ENCODE measurements at places on chromosomes 6 and 20. TPM values are rescaled to one million over a fixed set of nuclear protein-coding genes. Genes with fewer than 3 reads are reported as not detected.

Gene FOXS1
- total RNA-seq: 1.8 TPM

Gene KHDC1L
- total RNA-seq: not detected

Gene HAO1
- total RNA-seq: not detected

Gene POPDC3
- total RNA-seq: 0.27 TPM

Gene C6orf58
- not detected for total RNA-seq

Gene SOX18
- total RNA-seq: 1.6 TPM

Gene CRISP2
- total RNA-seq: 0.54 TPM

Gene OR2W1
- not detected for total RNA-seq

Gene TPBG
- 20.4 TPM for total RNA-seq

Gene SOD2
- 45.4 TPM for total RNA-seq

Gene PRRT1
- total RNA-seq: 1.2 TPM

Gene DXO
- total RNA-seq: 7.7 TPM

Gene PCMTD2
- total RNA-seq: 93.7 TPM

Gene ID4
- total RNA-seq: 118 TPM

- no peak for DNase-seq
Observed at GRCh38 chr6:133099573-133099972, 141.6 kb upstream of the EYA4 start.

- no peak for DNase-seq
Observed at GRCh38 chr6:111985202-111985731, 68.6 kb upstream of the CCN6 start.

- DNase-seq: no peak
Observed at GRCh38 chr6:9982215-9982614, 432.7 kb downstream of the TFAP2A start.

GRCh38 chr20:1663917-1664316 is 6.3 kb upstream of the SIRPG start:
- no peak for DNase-seq

GRCh38 chr6:10433322-10433721 is 18.4 kb upstream of the TFAP2A start:
- DNase-seq: no peak

DNA sequence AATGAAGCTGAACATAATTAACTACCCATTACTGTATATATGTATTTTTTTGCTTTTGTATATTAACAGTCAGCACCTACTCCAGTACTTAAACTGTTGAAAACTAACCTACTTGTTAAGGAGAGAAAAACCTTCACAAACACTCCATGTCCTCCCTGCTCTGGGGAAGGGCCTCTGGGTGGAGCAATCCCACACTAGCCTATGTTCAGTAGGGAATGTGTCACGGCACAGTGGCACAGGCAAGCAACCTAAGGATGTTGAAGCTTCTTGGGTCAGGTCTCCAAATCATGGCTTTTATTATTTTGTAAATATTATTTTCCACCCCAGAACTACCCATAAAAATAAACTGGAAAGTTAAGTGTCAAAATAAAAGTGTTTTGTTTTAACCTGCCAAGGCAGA is 5.3 kb downstream of the MAN1A1 start:
- no peak for DNase-seq

- no peak for DNase-seq
Observed at GRCh38 chr6:149313070-149313469, 4.4 kb upstream of the TAB2 start.

DNA sequence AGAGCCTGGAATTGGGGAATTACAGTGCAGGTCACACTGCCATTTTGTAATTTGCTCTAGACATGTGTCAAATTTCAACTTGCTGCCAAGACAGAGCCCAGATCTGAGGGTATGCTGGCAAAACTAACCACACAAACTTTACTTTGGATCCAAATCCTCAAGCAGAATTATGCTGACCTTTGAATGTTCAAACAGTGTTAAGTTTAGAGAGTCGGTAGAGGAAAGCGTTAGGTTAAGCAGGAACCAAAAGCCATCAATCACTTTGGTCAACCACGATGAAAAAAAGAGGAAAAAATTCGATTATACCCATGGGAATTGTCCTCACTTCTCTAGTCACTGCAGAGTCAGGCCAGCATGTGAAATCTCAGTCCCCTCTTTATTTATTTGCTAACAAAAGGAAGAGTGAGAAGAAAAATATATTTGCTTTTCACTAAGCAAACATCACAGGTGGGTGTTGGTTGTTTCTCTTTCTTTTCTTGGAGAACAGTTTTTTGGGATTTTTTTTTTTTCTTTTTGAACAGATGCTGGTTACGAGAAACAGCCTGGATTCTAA is 105.1 kb upstream of the ADGRF1 start:
- no peak for DNase-seq

DNA sequence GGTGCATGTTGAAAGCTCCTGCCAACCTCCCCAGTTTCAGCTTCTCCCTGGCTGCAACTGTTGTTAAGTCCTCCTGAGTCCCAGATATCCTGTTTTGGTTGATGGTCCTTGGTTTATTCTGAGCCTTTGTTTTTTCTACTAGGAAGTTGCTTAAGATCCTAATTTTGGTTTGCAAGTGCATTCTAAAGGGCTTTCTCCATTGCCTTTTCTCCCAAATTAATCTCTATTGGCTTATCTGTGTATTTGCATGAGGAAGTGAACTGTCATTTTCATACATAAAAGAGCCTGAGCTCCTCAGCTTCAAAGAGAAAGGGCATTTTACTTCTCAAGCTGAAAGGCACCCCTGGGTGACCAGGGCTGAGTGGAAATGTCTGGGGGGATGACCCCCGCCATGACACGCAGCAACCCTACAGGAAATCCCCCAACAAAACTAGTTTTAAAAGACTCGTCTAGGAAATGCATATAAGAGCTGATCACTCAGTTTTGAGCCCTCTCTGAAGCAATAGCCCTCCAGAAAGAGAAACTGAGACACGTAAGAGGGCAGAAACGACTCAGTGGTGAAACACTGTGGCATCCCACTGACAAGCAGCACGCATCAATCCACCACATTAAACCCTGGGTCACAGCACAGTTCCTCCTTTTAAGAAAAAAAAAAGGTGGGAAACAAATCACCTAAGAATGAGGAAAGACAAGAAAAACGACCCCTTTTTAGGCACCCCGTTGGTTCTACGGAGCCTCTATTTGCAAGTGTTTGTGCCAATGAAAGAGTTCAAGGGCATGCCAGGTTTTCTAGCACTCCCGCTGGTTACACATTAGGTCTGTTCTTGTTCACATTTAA is 140.9 kb downstream of the THBS2 start:
- no peak for DNase-seq

DNA sequence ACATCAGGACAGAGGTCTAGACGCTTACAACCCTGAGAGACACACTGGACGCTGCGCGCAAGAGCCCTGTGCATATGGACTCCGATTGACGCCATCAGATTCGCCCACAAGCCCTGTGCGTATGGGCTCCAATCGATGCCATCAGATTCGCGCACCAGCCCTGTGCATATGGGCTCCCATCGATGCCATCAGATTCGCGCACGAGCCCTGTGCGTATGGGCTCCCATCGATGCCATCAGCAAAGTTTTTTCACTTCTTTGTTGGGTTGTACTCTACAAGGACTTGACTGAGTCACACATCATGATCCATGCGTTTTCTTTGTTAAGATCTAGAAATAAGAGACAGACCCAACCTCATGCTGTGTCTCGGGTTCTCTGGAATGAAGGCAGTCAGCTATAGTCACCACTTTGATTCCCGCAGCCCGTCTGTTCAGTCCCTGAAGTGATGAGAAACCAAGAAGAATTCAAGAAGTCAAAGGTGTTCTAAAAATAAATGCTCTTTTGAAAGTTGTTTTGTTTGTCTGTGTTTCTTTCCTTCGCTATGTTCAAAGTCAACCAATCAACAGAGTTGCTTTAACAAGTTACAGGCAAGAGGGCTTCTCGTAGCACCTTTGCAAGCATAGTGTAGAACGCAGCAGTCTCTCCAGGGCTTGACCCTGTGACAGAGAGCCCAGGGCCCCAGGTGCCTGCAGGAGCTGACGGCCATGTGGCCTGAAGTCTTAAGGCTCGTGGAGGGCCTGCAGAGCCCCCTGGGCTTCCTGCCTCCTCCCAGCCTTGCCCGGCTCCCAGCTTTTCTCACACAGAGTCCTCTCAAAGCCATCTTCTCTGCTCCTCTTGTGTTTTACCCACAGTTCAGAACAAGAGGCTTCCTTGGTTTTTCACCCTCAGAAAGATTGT is 7.9 kb downstream of the RPS6KA2 start:
- DNase-seq: no peak

DNA sequence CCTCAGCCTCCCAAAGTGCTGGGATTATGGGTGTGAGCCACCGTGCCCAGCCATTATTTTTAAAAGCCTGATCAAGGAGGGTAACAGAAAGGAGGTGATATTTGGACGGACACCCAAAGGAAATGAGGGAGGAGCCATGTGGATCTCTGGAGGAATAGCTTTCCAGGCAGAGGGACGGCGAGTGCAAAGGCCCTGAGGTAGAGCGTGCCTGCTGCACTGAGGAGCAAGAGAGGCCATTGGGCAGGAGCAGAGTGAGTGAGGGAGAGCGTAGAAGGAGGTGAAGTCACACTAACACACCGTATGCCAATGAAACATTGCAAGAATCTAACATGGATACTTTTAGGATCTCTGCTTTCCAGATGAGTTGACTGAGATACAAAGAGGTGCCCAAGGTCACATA is 58.9 kb upstream of the ZNFX1 start:
- DNase-seq: no peak

- no peak for DNase-seq
Observed at GRCh38 chr20:37276494-37277252, 12.8 kb upstream of the MANBAL start.

- DNase-seq: no peak
Observed at GRCh38 chr6:40930045-40930444, 109.0 kb downstream of the UNC5CL start.

- DNase-seq: no peak
Observed at GRCh38 chr20:46377518-46377917, 28.9 kb downstream of the ELMO2 start.

DNA sequence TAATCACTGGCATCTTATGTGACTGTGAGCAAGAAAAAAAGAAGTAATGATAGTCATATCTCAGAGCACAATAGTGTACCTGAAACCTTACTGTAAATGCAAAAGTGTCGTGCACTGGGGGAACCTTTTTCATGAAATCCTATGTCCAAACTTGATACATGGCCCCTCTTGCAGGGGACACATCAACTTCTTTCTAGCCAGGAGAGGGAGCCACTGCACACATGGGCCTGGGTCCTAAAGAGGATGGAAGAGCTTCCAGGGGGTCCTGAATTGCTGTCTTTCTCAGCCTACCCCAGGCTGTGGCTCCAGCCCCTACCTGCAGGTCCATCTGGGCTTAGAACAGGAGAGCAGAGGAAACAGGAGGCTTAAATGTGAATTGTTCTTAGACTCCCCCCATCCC is 165.7 kb downstream of the SOD2 start:
- DNase-seq: no peak

DNA sequence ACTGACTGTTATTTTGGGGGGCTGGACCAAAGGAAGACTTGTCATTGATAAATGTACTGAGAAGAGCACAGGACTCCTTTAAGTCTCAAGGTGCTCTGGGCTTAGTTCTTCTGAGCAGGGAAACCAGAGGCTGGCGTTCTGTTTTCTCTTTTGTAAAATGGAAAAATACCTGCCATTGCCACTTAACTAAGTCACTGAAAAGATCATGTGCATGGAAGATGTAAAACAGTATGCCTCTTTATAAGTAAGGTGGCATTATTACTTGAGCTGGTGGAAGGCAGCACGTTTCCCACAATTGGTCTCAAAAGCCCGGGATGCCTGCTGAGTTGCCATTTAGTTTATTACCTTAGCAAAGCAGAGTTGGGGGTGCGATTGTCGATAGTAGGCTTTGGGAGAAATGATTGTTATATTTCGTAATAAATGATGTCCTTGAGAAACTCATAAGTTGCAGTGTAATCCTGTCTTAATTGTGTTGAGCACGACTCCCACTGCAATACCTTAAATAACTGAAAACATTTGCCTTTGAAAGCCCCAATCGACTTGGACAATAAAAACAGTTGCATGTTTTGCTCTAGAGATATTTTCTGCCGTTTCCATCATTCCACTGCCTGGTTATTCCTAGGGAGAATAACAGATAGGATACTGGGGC is 3.6 kb downstream of the JARID2 start:
- no peak for DNase-seq

GRCh38 chr6:54730767-54731630 is 115.6 kb upstream of the FAM83B start:
- DNase-seq: no peak

- DNase-seq: peak; percentile 50
Observed at GRCh38 chr6:95087394-95088097, 489.8 kb upstream of the MANEA start.

GRCh38 chr20:64239449-64240242 is 15.9 kb upstream of the PCMTD2 start:
- DNase-seq: no peak

DNA sequence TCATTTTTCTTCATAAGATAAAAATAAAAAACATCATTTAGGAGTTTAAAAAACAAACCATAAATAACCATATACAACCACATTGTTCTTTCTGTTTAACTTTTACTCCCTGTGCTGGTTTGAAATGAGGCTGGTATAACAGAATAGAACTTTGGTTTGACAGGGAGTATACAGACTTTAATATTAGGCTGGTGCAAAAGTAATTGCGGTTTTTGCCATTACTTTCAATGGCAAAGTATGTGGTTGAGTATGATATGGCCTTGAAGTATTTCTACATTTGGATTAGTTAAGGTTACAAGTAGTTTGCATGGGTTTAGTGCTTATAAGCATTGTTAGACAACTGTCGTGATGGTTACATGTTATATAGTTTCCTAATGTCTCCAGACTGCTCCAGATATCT is 29.0 kb upstream of the COL10A1 start:
- no peak for DNase-seq

GRCh38 chr6:13027207-13027606 is 301.1 kb downstream of the TBC1D7 start:
- DNase-seq: no peak

- DNase-seq: no peak
Observed at GRCh38 chr6:13273931-13274706, 54.2 kb downstream of the TBC1D7 start.

GRCh38 chr20:23937303-23938117 is 51.1 kb downstream of the GGTLC1 start:
- DNase-seq: peak; percentile 70

DNA sequence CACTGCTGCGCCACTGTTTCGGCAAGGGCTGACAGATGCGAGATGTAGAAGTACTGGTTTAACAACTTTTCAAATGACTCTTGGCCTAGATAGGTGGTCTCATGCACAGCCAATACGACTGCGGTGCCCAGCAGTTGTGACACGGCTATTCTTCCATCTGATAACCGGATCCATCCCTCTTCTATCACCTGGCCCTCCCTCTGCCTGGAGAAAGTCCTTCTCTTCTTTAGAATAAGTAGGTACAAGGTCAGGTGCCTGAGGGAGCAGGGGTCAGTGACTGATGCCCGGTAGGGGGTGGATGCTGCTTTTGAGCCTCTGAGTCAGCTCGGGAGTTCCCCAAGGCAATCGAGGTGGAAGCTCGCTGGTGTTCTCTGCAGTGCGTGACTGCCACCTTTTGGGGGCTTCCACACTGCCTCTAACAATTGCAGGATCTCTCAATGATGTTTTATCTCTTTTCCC is 166.8 kb upstream of the GRIK2 start:
- no peak for DNase-seq
